Activated CD8-positive, alpha-beta T cell treated with anti-CD3 and anti-CD28 coated beads, Interleukin-2, amount 10 ng/mL, durations not matched to agents 7 days and 5 days (primary cell): ENCODE measurements at places on chromosomes 16 and 17. TPM values are rescaled to one million over a fixed set of nuclear protein-coding genes. Genes with fewer than 3 reads are reported as not detected.

Gene ORMDL3
- total RNA-seq, result 168 TPM

Gene CUEDC1
- 0.18 TPM for total RNA-seq

DNA sequence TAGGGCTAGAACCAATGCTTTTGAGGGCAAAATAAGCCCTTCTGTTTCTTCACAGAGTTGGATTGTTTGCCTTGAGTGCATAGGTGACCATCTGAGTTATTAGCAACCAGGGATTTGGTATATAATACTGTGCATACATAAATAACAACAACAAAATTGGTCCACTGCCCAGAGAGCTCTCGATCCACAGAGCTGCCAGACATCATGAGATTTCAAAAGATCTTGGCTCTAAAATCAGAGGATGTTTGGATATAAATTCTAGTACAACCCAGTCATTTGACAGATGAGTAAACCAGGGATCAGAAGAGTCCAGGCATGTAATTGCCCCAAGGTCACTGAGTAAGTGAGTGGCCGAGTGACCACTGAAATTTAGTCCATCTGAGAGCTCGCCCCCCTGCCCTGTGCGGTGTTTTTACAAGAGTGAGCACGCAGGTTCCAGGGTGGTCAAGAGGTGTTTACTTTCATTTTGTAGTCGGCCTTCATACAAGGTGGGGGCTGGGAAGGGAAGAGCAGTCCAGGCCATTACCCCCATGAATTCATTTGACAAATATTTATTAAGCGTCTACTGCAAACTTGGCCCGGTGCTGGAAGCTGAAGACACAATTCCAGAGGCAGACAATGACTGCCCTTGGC lies 1.8 kb upstream of the MT2A start:
- H3K27me3 ChIP-seq, result peaks cover 4% of the 10 kb centered on the region
- H3K4me3 ChIP-seq, result no peak overlapping the region
- peak overlapping the region; percentile 87 for H3K27ac ChIP-seq
- DNase-seq, result no peak
- H3K4me1 ChIP-seq, result peaks cover 39% of the 10 kb centered on the region
- H3K36me3 ChIP-seq, result peaks cover 7% of the 10 kb centered on the region

DNA sequence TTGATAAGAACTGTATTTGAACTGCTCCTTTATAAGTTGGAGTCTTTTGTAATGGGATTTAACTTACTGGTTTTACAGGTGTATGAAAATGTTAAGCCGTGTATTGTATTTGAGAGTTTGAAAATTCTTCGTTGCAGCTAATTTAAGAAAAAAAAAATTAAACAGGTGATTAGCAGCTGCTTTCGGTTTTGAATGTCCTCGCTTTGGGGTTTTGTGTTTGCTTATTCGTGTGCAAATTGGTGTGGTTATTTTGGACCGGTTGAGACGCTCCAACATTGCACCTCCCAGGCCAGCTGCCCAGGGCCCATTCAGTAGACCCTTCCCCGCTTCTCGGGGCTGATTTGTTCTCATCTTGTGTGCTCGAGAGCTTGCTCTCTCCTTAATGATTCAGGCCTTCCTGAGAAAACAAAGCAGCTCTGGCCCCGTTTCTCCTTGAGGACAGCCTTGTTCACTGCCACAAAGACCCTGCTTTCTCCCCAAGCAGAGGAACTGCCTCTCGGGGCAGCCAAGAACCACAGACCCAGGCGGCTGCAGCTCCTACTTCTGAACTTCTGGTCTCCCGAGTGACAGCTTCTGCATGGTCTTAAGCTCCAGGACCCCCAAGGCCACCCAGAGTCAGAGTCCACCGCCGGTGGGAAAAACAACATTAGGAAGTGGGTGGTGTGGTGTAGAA lies 100.5 kb downstream of the MSI2 start:
- peak overlapping the region; percentile 76 for H3K27ac ChIP-seq
- peaks cover 29% of the 10 kb centered on the region for H3K36me3 ChIP-seq
- H3K4me3 ChIP-seq, result peak overlapping the region; percentile 39
- H3K27me3 ChIP-seq, result no peaks in the 10 kb centered on the region

GRCh38 chr17:75110234-75110937 lies 617 bp downstream of the ARMC7 start:
- peak overlapping the region; percentile 84 for H3K27ac ChIP-seq
- peaks cover 54% of the 10 kb centered on the region for H3K4me1 ChIP-seq
- no peaks in the 10 kb centered on the region for H3K27me3 ChIP-seq
- H3K36me3 ChIP-seq, result peaks cover 20% of the 10 kb centered on the region

GRCh38 chr16:65510241-65510640 lies 388.4 kb upstream of the CDH11 start:
- no peak overlapping the region for H3K4me3 ChIP-seq
- no peak overlapping the region for H3K27ac ChIP-seq
- H3K4me1 ChIP-seq, result no peaks in the 10 kb centered on the region
- H3K27me3 ChIP-seq, result no peaks in the 10 kb centered on the region

DNA sequence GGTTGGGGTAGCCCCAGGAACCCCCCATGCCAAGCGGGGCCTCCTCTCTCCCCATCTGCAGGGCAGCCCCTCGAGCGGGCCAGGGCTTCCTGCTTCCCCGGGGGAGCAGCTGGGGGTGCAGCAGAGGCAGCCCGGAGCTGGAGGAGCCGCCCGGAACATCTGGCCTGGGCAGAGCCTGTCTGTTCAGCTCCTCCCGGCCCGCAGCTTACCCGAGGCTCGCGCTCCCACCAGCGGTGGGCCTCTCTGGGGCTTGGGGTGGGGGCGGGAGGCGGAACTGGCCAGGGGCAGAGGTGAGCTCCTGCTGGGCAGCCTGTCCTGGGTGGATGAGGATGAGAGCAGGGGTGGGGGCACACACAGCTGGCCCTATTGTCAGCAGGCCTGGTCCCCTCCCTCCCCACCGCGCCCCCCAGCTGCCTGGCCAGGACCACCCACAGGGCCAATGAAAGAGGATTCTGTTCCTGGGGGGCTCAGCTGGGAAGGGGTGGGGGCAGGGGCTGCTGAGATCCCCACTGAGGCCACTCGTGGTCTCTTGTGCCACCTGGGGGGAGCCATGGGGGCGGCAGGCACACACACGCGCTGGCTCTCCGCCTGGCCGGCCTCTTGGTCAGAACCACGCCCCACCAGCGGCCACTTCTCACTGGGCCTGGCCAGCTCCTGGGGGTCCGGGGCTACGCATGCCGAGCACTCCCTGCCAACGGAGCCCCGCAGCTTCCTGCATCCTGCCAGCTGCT lies 34.7 kb downstream of the BAHCC1 start:
- no peaks in the 10 kb centered on the region for H3K36me3 ChIP-seq
- H3K27ac ChIP-seq, result no peak overlapping the region
- no peak overlapping the region for H3K4me3 ChIP-seq

DNA sequence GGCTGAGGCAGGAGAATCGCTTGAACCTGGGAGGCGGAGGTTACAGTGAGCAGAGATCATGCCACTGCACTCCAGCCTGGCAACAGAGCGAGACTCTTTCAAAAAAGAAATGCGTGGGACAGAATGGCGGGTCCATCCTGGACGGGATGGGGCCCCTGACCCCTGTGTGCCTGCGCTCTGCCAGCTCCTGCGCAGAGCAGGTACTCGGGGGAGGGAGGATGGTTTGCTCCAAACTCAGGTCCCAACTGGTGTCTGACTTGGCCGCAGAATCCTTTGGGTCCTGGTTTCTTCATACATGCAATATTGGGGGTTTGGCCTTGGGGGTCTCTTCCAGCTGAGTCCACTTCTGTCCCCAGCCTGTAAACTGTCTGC lies 10.4 kb downstream of the CHMP6 start:
- H3K27me3 ChIP-seq, result peaks cover 34% of the 10 kb centered on the region
- no peak overlapping the region for H3K27ac ChIP-seq
- H3K4me3 ChIP-seq, result no peak overlapping the region

DNA sequence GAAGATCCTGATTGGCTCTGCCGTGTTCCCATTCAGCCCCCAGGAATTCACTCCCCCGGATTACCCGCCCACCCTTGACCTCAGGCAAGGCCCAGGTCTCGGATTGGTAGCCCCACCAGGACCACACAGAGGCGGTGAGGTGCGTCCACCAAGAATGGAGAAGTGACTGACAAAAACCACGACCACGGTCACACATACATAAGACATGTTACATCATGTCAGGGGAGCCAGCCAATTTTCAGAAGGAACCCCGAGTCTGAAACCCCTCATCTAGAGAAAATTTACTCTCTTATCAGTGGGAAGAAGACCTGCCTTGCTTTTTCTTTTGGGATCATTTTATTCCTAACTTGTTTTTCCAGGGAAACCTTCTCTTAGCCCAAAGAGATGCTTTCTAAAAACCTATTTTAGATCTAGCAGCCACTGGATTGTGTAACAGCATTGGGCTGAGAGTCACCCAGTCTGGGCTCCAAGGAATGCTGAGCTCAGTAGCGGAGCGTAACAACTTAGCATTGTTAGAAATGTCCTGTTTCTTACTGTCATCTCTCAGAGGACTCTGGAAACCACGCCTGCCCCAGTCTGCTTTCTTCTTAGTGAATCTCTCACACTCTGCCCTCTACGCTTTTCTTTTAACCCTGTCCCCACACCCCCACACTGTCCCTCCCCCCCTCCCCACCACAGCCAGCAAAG lies 164.1 kb downstream of the CMIP start:
- no peak for DNase-seq
- no peak overlapping the region for H3K4me3 ChIP-seq
- H3K27ac ChIP-seq, result no peak overlapping the region
- peaks cover 15% of the 10 kb centered on the region for H3K36me3 ChIP-seq
- H3K4me1 ChIP-seq, result no peaks in the 10 kb centered on the region

- H3K27ac ChIP-seq, result no peak overlapping the region
- no peak overlapping the region for H3K4me3 ChIP-seq
- no peaks in the 10 kb centered on the region for H3K36me3 ChIP-seq
- DNase-seq, result no peak
- H3K4me1 ChIP-seq, result no peaks in the 10 kb centered on the region
Measured at GRCh38 chr17:17605729-17606088, 14.2 kb upstream of the PEMT start.

DNA sequence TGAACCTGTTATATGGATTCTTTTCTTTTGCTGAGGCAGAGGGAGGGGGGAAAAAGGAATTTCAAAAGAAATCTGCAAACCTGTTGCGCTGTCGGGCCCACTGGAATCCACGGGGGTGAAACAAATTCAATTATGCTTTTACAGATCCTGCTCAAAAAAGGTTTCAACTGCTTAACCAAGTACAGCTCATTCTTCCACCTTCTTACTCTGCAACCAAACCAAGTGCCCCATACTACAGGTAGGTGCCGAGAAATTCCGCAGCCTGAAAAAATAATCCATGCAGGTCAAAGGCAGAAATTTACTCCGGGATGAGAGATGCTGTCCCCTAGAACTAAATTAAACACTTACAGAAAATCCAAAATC lies 416 bp downstream of the RNF43 start:
- H3K4me1 ChIP-seq, result peaks cover 21% of the 10 kb centered on the region
- H3K27me3 ChIP-seq, result no peaks in the 10 kb centered on the region
- no peak overlapping the region for H3K27ac ChIP-seq
- H3K36me3 ChIP-seq, result no peaks in the 10 kb centered on the region
- no peak for DNase-seq

DNA sequence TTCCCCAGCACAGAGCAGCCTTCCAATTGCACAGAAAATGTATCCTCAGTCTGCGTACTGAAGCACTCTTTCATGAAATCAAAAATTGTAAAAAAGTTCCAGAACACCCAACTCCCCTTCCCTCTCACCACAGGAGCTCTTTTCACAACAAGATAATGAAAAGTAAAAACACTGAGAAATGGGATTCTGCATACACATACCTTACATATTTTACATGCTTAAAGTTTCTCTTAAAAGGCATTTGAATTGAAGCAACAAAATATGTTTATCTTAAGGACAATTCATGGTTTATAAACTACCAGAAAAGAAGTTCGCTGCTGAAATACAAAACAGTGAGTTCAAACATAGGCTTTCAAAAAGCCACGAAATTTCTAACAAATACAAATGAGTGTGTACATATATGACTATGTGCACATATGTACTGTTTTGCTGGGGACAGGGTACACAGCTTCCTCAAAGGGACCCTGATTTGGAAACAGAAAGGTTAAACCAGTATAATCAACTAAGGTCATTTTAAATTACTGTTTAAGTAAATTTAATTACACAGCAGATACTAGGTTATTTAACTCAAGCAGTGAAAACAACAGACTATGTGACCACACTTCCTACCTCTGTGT lies 33.8 kb downstream of the COG1 start:
- H3K27ac ChIP-seq, result peak overlapping the region; percentile 17
- H3K4me3 ChIP-seq, result peak overlapping the region; percentile 51
- no peaks in the 10 kb centered on the region for H3K27me3 ChIP-seq
- DNase-seq, result no peak

DNA sequence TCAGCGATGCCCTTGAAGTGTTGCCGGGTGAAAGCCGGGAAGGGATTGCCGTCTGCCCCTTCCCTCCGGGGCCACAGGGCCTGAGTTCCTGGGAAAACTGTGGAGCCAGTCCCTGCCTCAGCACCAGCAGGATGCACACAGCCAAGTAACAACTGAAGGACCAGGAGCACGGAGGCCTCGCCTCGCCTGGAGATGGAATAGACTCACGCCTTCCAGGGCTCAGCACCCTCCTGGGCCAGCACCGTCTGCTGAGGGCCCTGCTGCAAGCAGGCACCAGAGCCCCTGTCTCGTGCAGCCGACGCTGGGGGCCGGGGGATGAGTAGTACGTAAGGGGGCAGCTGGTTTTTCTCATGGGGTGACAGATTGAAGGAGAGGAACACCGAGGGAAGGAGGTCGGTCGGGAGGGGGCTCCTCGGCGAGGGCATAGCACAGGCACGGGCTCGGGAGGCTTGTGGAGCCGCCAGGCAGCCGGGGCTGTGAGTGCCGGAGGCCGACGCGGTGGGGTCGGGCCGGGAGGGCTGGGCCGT lies 6.4 kb downstream of the CBFA2T3 start:
- H3K36me3 ChIP-seq, result no peaks in the 10 kb centered on the region
- H3K27ac ChIP-seq, result no peak overlapping the region
- no peak for DNase-seq
- H3K27me3 ChIP-seq, result peaks cover 8% of the 10 kb centered on the region
